Activated T-helper 17 cell treated with anti-CD3 and anti-CD28 coated beads, Interleukin-2, amount 50 U/mL, for 72 hours (primary cell): ENCODE measurements at places on chromosomes 3 and 15.

DNA sequence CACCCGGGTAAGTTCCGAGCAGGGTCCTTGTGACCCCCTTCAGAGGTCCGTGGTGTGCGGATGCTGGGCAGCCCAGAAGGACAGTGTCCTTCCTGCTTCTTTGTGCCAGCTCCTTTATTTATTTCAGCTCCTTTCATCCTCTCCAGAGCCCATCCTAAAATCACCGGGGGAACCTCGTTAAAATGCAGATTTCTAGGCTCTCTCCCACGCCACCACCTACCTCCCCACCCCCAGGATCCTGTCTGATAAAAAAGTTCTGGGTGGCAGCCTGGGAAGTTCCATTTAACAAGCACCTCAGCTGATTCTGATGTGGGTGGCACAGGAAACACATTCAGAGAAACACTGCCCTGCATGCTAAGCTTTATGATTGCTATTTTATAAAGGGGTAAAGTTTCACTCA lies 12.5 kb upstream of the IGF1R start:
- ATAC-seq, result no peak

DNA sequence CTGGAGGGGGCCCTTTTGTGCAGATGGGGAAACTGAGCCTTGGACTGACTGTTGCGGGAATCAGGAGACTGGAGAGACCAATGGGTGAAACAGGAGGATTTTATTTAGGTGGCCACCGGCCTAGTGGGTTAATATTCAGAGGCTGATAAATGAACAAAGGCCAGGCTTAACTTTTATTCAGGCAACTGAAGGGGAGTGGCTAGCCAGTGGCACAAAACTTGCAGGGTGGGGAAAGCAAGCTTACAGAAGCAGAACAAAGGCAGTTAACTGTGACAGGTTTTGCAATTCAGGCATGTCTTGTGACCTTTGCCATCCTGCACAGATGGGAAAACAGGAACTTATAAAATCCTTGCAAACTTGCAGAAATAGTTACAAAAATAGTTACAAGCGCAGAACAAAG lies 24.9 kb upstream of the ACAD9 start:
- no peak for ATAC-seq

GRCh38 chr3:94234177-94234788 lies 171.4 kb downstream of the NSUN3 start:
- peak; percentile 52 for ATAC-seq

DNA sequence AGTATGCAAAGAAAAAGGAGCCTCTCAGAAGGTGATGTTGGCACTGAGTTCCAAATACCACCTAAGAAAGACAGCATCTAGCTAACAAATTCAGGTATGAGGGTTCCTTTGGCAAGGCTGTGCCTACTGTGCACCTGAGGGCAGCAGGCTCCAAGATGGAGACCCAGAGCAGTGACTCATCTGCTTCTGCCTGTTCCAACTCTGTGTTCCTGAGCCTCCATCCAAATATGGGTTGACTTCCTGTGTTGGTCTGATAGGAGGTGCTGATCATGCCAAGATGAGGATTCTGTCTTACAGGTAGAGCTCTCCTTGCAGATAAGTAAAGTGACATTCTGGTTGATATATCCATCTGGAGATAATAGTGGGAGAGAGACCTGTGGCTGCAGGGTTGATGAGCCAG lies 26.0 kb downstream of the SV2B start:
- no peak for ATAC-seq

DNA sequence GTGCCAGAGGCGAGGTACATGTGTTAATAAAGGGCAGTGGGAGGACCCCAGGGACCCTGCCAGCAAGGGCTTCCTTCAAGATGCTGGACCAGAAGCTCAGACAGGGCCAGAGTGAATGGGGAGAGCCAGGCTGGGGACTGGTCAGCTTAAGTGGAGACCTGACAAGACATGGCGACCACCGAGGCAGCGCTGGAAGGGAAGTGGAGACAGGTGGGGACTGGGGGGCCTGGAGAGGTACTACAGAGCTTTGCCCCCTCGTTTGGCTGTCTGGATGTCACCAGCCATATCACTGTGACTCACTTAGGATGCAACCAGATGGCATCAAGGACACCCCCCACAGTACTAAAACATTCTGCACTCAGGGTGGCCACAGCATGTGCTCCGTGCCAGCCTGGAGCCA lies 97.9 kb downstream of the ADCY5 start:
- no peak for ATAC-seq

DNA sequence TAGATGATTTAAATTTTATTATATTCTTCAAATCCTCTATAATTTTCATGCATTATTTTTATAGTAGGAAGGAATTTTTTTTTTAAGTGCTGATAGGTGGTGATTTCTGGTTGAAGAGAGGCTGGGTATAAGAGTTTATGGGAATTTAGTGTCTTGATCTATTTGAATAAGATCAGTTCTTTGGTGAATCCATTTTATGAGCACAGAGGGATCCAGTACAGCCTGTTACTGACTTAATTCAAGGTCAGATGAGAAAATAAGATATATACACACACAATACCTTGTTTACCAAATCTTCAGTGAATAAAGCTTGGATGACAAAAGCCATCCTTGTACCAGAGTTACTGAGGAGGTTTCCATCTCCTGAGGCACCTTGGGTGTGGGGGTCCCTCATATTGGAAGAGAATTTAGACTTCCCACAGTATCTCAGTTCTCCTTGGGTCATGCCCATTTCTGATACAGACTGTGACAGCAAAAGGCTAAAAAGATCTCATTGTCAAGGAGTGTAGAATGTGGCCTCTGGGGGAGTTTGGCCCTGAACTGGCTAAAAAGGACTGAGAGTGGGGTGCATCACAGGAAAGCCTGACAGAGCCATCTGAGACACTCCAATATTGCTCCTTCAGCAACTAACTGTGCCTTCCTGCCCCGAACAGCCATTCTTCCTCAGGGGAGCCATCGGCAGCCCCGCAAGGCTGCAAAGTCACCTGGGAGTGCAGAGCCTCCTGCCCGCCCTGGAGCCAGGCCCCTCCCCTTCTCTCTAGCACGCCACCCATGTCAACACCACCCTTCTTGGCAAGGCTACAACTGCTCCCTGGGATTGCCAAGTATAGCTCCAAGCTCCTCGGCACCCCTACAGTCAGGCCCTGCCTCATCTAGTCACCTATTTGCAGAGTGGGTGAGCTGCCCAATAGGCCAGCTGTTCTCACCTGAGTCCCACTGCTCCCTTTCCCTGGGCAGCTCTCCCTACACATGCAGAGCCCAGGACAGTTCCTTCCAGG lies 43.1 kb upstream of the HACD2 start:
- ATAC-seq, result no peak

DNA sequence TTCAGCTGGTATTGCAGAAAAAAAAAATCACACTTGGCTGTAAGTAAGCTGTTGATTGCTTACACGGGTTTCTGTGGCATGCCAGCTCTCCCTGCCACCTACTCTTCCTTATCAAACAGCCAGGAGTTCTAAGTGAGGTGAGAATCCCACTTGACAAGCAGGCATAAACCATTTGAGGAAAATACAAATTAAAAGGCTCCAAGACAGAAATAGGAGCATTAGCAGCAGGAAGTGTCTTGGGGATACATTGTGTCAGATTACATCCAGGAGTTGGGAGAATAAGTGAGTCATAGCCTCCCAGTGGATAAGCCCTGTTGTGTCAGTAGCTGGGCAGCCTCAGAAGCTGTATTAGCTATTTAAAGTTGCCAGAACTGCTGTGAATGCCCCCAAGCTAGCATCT lies 256.0 kb downstream of the CNTN4 start:
- ATAC-seq, result no peak

DNA sequence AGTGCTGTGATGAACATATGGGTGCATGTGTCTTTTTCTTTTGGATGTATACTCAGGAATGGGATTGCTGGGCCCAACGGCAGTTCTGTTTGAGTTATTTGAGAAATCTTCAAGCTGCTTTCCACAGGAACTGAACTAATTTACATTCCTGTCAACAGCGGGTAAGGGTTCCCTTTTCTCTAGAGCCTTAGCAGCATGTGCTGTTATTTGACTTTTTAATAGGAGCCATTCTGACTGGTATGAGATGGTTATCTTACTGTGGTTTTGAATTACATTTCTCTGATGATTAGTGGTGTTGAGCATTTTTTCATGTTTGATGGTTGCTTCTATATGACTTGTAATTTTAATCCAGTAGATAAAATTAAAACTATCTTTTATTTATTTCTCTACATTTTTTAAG lies 1168.6 kb upstream of the ALCAM start:
- ATAC-seq, result no peak

DNA sequence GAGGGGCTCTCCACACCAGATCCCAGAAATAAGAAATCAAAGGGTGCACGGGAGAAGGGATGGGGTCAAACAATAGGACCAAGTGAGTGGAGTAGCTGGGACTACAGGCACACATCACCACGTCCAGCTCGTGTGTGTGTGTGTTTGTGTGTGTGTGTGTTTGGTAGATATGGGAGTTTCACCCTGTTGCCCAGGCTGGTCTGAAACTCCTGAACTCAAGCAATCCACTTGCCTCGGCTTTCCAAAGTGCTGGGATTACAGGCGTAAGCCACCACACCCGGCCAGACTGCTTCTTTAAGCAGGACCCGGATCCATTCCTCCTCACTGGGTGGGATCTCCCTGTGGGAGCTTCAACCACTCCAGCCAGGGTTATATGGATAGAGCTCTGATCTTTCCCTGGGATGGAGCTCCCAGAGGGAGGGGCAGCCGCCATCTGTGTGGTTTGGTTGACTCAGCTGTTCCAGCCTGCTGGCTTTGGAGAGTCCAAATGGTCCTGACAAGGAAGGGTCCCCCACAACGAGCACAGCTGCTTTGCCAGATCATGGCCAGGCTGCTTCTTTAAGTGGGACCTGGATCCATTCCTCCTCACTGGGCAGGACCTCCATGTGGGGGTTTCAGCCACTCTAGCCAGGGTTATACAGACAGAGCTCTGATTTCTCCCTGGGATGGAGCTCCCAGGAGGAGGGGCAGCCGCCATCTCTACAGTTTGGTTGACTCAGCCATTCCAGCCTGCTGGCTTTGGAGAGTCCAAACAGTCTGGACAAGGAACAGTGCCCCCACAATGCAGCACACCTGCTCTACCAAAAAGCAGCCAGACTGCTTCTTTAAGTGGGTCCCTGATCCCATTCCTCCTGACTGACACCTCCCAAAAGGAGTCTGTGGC lies 9.1 kb upstream of the AVEN start:
- no peak for ATAC-seq

GRCh38 chr3:175585898-175586297 lies 726.8 kb downstream of the NAALADL2 start:
- ATAC-seq, result no peak

DNA sequence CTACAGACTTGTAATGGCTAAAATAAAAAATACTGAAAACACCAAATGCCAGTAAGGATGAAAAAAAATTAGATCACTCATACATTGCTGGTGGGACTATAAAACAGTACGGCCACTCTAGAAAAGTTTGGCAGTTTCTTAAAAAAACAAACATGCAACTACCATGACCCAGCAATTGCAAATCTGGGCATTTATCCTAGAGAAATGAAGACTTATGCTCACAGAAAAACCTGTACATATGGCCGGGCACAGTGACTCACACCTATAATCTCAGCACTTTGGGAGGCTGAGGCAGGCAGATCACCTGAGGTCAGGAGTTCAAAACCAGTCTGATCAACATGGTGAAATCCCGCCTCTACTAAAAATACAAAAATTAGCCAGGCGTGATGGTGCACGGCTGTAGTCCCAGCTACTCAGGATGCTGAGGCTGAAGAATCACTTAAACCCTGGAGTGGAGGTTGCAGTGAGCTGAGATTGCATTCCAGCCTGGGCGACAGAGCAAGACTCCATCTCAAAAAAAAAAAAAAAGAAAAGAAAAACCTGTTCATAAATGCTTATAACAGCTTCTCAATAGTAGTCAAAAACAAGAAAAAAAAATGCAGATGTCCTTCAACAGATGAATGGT lies 5.6 kb downstream of the TP53BP1 start:
- no peak for ATAC-seq

DNA sequence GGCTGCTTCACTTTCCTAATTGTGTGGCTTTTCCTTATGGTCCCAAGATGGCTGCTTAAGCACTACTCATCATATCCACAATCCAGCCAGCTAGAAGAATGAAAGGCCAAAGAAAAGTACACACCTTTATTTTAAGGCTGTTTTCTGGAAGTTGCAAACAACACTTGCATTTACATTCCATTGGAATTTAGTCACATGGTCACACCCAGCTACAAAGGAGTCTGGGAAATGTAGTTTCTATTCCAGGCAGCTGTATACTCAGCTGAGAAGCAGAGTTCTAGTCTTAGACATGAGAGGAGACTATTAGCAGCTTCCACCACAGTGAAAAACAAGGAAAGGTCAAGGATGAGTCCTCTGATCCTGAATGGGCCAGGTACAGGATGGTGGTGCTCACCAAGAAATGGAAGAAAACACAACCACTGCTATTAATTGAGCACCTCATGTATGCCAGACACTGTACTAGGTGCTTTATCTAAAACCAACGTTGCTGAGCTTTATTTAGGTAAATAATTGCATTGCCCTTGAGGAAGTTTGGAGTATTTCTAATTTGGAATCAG lies 28.0 kb upstream of the ATG7 start:
- no peak for ATAC-seq

- peak; percentile 99 for ATAC-seq
Measured at GRCh38 chr3:153221748-153222162, 59.7 kb downstream of the RAP2B start.

- ATAC-seq, result no peak
Measured at GRCh38 chr15:42784705-42785104, 47.8 kb upstream of the CDAN1 start.

- ATAC-seq, result no peak
Measured at GRCh38 chr3:13570391-13571194, 21.7 kb downstream of the FBLN2 start.

DNA sequence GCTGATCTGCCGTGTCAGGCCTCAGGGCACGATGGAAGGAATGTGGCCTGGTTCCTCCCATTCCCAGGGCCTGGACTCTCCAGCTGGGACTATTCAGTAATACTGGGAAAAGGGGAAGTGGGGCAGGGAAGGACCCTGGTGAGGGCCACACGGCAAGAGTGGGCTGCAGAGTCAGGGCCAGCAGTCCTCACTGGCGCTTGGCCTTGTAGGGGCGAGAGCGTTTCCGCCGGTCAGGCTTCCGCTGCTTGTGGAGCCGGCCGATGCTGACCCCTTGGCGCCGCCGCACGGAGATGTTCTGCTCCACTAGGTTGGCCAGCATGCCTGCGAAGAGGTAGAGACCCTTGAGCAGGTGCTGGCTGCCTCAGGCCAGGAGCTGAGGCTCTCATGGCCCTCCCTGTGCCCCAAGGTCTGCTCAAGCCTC lies 42.8 kb downstream of the SEMA3G start:
- ATAC-seq, result no peak

GRCh38 chr15:56582785-56583184 lies 117.8 kb upstream of the MNS1 start:
- no peak for ATAC-seq
